NCI-H345 (cell line): ENCODE measurements at places on chromosomes 5 and 9.

DNA sequence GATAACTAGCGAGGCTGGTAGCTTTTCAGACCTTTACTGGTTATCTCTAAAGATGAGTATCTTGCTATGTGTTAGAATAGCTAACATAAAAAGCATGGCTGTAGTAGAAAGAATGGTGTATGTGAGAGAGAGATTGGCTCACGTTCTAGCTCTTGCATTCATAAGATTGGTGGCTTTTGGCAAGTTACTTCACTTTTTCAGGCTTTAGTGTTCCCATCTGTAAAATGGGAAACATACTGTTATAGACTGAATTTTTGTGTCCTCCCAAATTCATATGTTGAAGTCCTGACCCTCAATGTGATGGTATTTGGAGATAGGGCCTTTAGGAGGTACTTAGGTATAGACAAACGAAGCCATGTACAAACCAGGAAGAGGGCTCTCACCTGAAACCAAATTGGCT is 302.4 kb upstream of the KLF4 start:
- no peak for DNase-seq

DNA sequence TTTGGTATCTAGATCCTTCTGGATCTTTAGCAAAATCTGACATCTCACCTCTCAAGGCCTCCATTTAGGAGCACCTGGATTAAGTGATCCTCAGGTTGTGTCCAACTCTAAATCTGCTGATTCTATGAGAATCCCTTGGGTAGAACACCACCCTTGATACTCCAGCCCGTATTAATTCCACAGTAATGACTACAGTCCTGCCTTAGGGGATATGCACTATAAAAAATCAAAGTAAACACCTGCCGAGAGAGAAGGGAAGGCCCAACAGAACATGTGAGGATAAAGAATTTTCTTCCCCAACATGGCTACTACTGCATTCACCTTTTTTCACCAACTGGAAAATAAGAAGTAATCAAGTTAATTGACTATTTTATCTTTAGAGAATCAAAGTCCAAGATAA is 27.6 kb downstream of the DAP start:
- no peak for DNase-seq

DNA sequence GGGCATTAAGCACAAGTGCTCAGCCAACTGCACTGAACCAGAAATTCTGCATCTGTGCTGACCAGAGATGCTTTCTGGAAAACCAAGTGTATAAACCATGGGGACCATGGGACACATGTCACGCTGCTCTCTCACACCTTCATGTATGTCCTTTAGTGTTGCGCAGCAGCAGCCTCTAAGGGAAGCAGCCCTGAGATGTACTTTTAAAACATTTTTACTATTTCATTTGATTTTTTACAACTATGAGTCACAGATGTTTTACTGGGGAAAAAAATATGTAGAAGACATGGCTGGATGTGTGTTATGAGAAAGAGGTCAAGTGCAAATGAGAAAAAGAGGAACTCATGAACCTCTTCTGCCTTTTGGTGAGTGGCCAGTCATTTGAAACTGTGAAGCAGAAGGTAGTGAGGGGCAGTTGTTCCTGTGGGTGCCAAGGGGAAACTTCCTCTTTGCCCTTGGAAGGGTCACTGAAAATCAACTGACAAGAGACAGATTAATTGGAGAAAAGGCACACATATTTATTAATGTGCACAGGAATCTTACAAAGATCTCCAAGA is 31.4 kb upstream of the SYK start:
- no peak for DNase-seq

- DNase-seq: no peak
These were observed 251.6 kb upstream of the PTGER4 start for GRCh38 chr5:40428126-40428525.

DNA sequence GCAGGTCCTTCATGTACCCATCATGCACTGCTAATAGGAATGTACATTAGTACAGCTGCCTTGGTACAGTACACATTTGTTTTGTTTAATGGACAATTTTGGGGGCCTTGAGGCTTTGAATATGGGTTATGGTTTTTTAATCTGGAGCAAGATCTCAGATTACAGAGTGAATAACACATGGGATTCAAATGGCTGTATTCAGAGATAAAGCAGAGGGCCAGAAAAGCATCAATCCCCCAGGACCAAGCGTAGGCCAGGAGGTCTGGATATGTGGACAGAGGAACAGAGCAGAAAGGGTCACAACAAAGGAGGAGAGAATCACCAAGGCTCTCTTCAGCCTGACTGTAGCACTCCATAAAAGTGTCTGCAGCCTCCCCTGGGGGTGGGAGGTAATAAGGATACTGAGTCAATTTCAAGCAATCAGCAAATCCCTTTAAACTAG is 47.7 kb upstream of the STK32A start:
- DNase-seq: no peak

GRCh38 chr5:168472329-168472728 is 13.9 kb upstream of the RARS1 start:
- no peak for DNase-seq

- DNase-seq: no peak
These were observed 11.9 kb upstream of the ZNF622 start for GRCh38 chr5:16477541-16477940.

DNA sequence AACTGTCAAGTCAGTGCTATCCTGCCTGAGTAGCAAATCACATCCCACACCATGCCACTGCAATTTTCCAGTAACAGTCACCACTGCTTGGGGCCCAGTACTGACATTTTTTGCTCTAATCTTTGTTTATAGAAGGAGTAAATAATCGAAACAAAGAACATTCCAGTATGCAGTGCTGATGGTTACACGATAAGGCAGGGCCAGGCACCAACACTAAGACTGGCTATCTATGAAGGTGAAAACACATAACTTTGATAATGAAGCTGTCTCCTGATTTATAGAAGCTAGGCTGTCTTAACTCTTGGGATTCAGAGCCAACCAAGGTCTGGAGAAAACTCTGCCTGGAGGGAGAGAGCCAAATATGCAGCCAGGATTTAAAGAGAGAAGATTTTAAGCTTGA is 365.3 kb downstream of the BNC2 start:
- DNase-seq: no peak

GRCh38 chr9:16422114-16422513 is 448.4 kb downstream of the BNC2 start:
- no peak for DNase-seq

DNA sequence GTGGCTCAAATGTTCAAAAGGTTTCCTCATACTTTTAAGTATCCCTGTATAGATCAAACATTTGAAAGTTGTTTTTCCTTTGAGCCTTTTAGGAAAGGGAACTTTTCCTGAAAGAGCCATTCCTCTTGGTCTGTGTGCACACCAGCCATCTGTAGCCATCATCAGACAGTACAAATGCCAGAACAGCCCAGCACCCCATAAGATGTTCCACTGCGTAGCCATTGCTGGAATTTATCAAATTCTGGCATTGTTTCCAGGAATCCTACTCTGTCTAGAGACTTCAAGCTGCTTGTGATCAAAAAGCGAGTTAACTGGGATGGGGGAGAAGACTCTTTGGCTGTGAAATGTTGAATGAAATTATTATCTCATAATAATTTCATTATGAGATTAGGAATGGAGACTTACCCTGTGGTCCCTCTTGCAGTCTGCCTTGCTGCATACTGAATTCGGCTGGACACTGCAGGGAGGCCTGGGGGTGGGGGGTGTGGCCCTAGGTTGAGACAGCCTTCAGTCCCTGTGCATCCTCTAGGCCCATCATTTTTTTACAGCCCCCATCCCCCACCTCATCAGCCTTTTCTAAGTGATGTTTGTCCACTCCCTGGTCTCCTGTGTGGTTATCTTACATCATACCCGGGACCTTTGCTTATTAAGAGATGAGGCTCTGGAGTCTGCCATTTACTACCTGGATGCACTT is 99.8 kb downstream of the RALGPS1 start:
- DNase-seq: no peak

DNA sequence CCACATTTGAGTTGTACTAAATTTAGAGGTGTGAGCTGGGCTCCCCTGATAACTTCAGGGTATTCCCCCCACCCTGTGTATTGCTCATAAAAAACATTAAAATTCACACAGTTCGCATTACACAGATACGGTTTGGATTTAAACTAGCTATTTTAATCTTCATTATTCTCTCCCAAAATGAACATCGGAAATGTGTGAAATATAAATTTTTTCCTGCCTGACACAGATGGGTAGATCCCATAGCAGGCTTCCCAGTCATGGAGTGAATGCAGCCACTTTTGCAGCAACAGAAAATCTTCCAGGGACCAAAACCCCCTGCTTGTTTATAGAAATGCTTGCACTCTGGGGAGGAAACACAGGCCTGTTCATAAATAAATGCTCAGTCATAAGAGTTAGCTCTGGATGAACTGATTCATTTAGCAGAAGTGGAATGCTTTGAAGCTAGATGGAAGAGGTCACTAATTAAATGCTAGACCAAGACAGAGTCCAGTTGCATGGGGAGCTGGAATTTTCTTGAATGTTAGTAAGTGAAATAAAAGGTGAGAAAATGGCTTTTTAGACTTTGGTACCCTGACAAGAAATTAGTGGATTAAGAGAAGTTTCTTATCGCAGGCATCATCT is 115.6 kb downstream of the PDE8B start:
- no peak for DNase-seq

DNA sequence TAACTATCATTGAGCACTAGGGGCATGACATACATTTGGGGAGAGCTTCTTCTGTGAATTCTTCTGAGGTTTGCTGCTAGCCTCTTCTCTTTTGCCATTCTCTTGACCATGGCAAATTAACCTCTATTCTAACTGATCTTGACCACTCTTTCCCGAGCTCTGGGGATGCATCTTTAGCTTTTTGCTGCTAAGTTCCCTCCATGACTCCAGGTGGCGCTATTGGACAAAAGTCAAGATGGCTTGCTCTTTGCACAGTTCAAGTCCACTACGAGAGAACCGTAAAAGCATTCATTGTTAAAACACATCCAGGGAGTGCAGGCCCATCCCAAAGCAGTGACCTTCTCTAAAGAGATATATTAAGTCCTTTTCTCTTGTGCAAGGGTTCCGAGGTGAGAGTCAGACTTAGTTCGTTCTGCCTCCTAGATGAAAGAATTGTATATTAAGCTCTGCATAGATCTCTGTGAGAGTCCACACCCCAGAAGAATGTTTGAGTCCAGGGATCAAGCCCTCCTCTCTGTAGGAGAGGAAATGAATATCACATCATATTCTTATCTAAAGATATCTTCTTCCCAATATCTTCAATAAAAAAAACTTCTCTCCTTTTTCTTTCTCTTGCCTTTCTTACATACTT is 1152.9 kb upstream of the CDH6 start:
- DNase-seq: peak; percentile 74
